Neuronal stem cell (in vitro differentiated cells): ENCODE measurements at places on chromosomes 1 and 21.

DNA sequence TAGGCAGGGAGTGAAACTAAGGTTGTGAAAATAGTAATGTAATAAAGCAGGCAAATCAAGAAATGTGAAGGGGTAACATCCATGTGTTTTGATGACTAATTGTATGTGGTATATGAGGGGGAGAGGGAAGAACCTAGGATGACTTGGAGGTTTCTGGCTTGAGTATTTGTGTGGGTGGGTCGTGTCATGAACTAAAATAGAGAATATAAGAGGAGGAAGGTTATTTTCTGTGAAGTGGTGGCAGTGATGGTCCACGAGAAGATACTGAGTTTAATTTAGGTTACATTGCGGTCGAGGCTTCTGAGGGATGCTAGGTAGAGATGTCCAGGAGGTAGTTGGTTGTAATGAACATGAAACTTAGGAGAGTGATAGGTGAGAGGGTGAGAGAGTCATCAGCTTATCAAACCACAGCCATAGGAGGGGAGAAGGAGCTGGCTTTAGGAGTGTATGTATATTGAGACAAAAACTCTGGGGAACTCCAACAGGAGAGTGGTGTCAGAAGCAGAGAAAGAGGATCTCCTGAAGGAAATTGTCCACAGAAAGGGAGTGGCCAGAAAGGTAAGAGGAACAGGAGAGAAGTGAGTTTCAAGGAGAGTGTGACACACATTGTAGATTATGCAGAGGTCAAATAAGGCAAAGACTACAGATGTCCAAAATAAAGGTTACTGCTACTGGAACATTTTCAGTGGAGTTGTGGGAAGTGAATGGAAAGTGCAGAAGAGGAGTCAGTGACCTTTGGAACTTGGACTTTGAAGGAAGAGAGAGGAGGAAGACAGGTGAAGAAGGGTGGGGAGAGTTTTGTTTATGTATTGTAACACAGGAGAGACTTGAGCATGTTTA, 89.0 kb upstream of the MACF1 start:
- no peak for DNase-seq

GRCh38 chr1:91596474-91596873, 95.8 kb downstream of the CDC7 start:
- DNase-seq: no peak

DNA sequence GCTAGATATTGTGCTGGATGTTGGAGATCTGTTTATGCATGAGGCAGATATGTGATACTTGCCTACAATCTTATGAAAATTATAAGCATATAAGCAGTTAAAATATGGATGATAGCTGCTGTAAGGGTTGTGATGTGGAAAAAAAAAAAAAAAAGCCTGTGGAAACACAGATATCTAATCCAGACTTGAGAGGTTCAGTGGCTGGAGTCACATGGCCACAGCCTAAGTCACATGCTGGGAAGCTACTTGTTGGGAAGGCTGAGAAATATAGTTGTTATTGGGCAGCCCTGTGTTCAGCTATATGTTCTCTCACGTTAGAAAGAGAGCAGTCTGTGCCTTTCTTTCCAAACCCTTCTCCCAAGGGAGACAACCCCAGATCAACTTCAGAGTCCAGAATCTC, 15.1 kb downstream of the RAVER2 start:
- no peak for DNase-seq

DNA sequence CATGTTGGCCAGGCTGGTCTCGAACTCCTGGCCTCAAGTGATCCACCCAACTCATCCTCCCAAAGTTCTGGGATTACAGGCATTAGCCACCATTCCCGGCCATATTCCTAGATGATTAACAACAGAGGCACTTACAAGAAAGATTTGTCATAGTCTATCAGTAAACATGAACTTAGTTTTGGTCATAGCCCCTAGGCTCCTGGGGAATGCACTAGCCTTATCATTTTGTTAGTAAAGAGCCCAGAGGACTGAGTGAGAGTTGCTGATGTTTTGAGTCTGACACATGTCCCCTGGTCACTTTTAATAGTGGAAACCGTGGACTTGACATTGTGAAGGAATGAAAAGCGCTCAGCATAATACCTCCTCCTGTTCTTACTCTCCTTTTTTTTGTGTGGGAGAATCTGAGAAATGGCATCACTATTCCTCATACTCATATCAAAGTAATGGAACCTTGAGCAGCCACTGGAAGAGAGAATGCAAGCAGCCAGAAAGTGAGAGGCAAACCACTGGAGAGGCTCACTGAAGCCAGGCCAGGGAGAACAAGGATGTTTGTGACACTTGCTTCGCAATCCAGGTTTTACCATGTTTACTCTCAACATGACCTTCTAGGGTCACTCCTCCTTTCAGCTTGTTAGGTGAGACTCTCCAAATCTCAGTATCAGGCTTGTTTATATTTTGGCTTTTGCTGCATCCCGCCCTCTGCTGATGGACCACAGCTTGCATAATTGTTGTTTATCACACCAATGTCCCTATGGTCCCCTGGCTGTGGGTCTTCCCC, 14.8 kb downstream of the ATP1B1 start:
- no peak for DNase-seq

- DNase-seq: no peak
These were observed 33.5 kb upstream of the ACTRT2 start for GRCh38 chr1:2987773-2988172.

DNA sequence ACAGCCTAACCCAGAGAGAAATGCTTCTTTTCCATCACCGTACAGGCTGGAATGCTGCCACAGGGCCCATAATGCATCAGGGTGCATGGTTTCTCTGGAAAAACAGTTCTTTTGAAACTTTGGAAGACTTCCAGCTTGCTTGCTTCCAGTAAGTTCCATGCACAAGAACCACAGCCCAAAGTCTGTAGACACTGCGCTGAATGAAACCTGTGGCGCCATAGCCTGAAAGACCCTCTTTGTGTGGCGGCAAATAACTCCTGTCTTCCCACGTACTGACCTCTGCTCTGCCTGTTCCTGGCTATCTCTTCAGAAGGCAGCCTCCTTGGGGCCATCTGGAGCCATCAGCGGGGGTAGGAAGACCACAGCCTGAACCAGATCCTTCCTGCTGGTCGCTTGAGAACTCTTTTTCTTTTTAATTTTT, 15.1 kb downstream of the MIIP start:
- no peak for DNase-seq

DNA sequence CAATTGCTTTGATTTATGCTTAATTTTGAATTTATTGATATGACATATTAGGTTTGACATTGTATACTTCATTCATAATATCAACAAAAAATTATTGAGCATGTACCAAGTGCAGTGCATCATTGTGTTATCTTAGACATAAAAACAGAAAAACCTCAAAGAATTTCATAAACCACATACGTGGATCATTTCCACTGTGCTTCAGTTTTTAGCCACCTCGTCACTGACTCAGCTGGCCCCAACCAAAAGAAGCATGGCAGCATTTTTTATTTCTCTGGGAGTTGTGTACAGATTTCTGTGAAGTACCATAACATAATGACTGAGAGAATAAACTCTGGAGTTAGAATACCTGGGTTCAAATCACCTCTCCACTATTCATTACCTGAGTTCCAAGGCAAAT, 95.6 kb upstream of the C1orf87 start:
- no peak for DNase-seq

- no peak for DNase-seq
These were observed 24.0 kb downstream of the PLA2G5 start for GRCh38 chr1:20093940-20094391.

GRCh38 chr1:169925505-169926482, 32.1 kb upstream of the SCYL3 start:
- DNase-seq: peak; percentile 9
